COR-L47 (cell line): ENCODE measurements at places on chromosomes 4 and X.

GRCh38 chr4:185787926-185788679 is 23.9 kb downstream of the SORBS2 start:
- no peak for DNase-seq

- no peak for DNase-seq
Measured at GRCh38 chr4:140309124-140309870, 64.1 kb upstream of the SCOC start.

- no peak for DNase-seq
Measured at GRCh38 chr4:74527049-74527448, 82.1 kb downstream of the AREG start.

GRCh38 chrX:16472345-16472744 is 177.6 kb upstream of the S100G start:
- DNase-seq, result no peak

GRCh38 chrX:14873676-14874049 is 442 bp downstream of the MOSPD2 start:
- no peak for DNase-seq

- peak; percentile 25 for DNase-seq
Measured at GRCh38 chr4:188372829-188373228, 233.6 kb downstream of the TRIML1 start.

DNA sequence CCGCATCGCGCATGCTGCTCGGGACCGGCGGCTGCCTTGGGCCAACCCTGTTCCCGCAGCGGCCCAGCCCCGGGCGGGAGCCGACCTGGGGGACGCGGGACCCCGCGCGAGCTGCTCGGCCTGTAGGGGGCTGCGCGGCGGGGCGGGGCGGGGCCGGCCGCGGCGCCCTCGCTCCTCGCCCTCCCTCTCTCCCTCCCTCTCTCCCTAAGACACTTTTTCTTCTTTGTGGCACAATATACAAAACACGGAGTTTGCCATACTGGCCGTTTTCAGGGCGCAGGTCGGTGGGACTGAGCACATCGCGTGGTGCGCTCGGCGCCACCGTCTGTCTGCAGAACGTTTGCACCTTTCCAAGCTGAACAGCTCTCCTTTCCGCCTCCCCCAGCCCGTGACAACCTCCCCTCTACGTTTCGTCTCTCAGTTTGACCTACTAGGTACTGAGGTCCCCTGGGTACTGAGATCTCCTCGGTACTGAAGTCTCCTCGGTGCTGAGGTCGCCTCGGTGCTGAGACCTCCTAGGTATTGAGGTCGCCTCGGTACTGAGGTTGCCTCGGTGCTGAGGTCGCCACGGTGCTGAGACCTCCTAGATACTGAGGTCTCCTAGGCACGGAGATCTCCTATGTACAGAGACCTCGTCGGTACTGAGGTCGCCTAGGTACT is 261.1 kb upstream of the PLCXD1 start:
- no peak for DNase-seq

DNA sequence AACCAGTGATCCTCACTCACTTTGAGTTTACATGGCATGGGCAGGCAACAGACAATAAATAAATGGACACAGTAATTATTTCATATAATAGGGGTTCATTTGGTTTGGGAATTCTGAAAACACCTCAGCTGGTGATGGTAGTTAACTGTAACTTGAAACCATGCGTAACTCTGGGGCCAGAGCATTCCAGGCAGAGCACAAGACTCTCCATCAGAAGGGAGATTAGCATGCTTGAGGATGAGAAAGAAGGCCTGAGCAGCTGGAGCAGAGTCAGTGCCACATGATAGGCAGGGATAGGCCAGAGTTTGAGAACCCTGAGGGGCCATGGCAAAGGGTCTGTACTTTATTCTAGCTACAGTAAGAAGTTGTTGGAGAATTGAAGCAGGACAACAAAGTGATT is 56.3 kb upstream of the CXCL8 start:
- no peak for DNase-seq

GRCh38 chr4:99647071-99647470 is 10.6 kb downstream of the C4orf54 start:
- no peak for DNase-seq

GRCh38 chr4:155690044-155690837 is 23.6 kb downstream of the GUCY1A1 start:
- no peak for DNase-seq

GRCh38 chr4:102213031-102213430 is 132.3 kb downstream of the SLC39A8 start:
- DNase-seq, result no peak

DNA sequence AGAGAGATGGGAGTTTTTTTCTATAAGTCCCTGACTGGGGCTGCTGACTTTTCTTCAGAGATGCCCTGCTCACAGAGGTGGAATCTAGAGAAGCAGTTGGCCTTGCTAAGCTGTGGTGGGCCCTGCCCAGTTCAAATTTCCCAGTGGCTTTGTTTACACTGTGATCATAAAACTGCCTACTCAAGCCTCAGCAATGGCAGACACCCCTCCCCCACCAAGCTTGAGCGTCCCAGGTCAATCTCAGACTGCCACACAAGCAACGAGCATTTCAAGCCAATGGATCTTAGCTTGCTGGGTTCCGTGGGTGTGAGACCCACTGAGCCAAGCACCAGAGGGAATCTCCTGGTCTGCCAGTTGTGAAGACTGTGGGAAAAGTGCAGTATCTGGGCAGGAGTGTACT is 199.8 kb upstream of the WDFY3 start:
- no peak for DNase-seq

GRCh38 chr4:122705009-122705408 is 27.5 kb upstream of the BBS12 start:
- DNase-seq, result no peak

DNA sequence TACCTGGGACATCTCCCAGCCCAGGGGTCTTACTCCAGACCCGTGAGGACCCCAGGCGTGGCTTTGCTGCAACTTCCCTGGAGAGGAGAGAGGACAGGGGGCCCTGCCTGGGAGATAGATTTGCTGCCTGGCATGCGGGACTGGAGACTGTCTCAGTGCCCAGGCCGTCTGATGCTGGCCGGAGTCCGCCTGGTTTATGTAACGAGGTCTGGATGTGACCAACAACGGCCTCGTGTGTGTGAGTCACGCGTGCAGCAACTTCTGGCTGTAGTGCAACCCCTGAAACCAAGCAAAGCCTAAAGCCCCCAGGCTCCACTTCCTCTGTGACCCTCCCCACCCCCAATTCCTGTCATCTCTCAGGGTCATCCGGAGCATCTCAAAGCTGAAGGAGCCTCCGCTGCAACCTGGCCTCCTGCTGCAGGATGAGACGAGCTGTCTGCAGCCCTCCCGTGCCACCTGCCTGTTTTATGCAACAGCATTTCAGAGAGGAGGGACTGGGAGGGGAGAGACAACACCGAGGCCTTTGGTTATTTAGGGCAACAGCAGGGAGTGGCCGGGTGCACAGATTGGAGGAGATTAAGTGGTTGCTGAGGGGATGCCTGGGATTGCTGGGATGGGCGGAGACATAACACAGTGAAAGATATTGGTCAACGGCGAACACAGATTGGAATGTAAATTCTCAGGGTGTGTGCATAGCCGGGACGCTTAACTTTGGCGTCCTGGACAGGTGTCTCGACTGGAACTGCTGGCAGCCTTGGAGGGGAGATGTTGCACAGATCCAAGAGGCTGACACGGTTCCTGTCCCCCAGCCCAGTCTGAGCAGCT is 16.0 kb downstream of the XG start:
- peak; percentile 2 for DNase-seq

DNA sequence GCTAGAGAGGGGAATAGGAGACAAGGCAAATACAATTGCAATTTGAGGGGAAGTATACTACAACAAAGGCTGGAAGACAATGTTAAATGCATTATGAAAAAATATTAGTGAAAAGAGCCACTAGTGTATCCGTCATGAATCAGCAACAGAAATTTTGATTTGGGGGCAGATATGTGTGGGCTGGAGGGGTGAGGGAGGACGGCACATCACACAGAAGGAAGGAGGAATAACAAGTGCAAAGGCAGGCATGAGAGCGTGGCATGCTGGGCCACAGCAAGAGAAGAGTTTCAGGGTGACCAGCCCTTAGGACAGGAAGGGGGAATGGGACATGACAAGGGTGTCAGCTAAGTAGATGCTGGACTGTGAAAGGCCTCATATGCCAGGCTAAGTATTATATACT is 63.7 kb upstream of the NAP1L5 start:
- DNase-seq, result no peak

GRCh38 chr4:80058740-80059139 is 14.3 kb downstream of the ANTXR2 start:
- DNase-seq, result no peak

DNA sequence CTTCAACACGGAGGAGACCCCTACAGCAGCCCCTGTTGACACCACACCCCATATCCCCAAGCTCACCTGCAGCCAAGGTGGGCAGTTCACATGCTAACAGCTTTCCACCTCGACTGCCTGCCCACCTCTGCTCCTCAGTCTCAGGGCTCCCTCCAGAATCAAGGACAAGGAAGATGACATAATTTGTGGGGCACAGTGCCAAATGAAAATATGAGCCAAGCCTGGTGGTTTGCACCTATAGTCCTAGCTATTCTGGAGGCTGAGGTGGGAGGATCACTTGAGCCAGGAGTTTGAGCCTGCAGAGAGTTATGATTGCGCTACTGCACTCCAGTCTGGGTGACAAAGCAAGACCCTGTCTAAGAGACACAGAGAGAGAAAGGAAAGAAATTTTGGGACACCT is 516.3 kb downstream of the BCOR start:
- no peak for DNase-seq

GRCh38 chrX:39661116-39661907 is 436.4 kb downstream of the BCOR start:
- DNase-seq, result no peak

DNA sequence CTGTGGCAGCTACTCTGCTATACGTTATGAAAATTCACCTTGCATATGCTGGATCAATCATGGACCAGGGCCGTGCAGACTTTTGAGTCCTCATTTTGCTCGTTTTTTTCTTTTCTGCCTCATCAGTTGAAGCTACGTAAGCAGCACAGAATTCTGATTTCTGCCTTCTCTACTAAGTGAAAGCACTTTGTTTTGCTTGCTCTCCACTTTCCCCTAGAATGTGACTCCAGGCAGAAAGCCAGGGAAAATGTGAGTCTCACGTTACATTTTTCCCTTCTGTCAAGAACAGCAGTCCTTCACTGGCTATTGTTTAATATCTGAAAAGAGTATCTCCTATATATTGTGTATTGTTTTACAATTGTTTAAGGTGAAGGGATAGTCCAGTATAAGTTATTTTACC is 1840.1 kb downstream of the PCDH7 start:
- DNase-seq, result no peak

DNA sequence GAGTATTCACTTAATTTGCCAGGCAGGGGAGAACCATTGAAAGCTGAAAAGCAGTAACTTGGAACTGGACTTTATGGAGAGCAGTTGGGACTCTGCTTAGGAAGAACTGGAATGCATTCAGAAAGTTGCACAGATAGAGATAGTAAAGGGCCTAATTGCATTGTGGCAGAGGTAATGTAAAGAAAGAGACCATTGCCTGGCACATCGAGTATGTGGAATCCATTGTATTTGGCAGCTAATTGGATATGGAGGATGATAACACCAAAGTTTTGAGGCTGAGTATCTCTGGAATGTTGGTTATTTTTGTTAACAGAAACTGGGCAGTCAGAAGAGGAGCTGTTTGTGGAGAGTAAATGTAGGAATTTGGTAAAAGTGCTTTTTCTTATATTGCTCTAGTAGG is 169.9 kb downstream of the BMPR1B start:
- no peak for DNase-seq

- DNase-seq, result no peak
Measured at GRCh38 chr4:126800575-126801141, 832.1 kb upstream of the INTU start.

GRCh38 chr4:171857302-171858012 is 44.3 kb downstream of the GALNTL6 start:
- no peak for DNase-seq

- DNase-seq, result no peak
Measured at GRCh38 chrX:25158635-25159034, 142.9 kb upstream of the ARX start.

DNA sequence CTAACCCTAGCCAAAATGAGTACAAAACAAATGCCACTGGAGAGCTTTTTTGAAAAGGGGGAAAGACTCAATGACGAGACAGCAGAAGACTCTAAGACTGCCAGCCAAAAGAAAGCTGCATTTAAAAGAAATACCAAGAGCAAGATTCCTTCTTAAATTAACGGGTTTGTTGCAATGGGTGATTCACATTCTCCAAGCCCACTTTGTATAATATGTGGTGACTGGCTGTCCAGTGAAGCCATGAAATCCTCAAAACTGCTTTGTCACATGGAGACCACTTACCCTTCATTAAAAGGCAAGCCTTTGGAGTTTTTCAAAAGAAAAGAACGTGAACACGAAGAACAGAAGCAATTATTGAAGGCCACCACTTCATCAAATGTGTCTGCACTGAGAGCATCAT is 68.2 kb downstream of the MRPL1 start:
- no peak for DNase-seq

- peak; percentile 79 for DNase-seq
Measured at GRCh38 chr4:2843263-2843940, at the start of gene ADD1. Gene ADD1, plus strand, starts transcription at chr4:2843844. Its CDS starts 32,072 bp downstream, at chr4:2875916.

- no peak for DNase-seq
Measured at GRCh38 chr4:68183417-68183816, 53.7 kb upstream of the TMPRSS11F start.

GRCh38 chrX:71534773-71535544 is 2.1 kb downstream of the OGT start:
- DNase-seq, result no peak

DNA sequence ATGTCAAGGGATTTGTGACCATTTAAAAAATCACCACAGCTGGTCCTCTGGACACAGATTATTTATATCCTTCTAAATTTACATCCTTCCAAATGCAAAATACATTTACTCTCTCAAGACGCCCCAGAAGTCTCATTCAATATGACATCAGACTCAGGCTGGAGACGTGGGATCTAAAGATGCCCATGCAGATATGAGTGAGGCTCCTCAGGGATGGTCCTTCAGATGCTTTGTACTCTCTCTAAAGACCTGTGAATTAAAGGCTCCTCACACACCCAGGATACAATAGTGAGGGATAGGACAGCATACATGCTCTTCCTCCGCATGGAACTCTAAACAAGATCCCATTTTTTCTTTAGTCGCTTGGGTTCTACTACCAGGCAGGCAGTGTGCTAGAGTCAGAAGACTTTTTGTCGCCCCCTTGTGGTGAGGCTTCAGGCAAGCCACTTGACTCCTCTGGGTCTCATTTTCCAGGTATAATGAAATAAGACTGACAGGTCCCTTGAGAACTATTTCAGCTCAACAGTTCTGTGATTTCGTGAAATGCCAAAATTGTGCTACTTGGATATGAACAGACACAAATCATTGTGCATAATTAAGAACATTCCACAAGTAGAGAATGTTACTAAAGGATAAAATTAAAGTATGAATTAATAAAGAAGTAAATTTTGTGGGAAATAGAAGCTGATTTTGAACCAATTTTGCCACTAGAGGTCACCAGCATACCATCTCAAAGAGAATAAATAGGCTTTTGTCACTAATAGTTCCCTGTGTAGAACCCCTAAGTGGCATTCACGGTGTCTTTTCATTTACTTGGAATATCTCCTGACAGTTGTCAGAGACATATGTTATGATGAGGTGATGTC is 13.7 kb upstream of the SCOC start:
- peak; percentile 92 for DNase-seq
